Stimulated activated CD8-positive, alpha-beta memory T cell treated with anti-CD3 and anti-CD28 coated beads, Interleukin-7, amount 100 ng/mL, for 4 hours (primary cell): ENCODE measurements at places on chromosomes 12 and 14.

GRCh38 chr12:129028844-129029243 is 175.6 kb downstream of the GLT1D1 start:
- DNase-seq: no peak

DNA sequence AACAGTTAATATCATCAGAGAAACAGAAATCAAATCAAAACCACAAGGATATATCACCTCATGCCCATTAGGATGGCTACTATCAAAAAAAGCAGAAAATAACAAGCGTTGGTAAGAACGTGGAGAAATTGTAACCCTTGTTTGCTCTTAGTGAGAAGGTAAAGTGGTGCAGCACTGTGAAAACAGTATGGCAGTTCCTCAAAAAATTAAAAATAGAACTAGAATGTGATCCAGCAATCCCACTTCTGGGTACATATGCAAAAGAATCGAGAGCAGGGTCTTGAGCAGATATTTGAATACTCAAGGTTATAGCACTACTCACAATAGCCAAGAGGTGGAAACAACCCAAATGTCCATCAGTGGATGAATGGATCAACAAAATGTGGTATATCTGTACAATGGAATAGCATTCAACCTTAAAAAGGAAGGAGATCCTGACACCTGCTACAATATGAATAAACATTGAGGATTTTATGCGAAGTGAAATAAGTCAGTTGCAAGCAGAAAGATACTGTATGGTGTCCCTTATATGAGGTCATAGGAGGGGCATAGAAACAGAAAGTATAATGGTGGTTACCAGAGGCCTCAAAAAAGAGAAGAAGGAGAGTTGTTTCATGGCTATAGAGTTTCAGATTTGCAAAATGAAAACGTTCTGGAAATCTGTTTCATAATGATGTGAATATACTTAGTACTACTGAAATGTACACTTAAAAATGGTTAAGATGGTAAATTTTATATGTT is 131.0 kb upstream of the EEA1 start:
- no peak for DNase-seq

DNA sequence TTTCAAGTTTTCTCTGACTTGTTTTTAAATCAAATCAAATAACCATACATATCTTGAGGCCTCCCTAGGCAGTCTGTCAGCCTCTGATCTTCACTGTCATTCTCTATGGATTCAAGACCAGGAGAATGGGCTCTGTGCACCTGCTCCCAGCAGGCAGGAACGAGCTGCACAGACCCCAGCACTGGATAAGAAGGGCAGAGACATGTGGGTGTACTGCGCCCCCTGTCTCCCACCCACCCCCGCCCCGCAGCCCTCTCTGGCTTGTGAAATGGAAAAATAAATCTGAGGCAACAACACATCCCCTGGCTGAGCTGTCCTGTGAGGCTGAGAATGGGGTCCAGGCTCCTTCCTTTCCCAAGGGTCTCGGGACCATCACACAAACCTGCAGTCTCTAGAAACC is 26.3 kb downstream of the CLMN start:
- no peak for DNase-seq

DNA sequence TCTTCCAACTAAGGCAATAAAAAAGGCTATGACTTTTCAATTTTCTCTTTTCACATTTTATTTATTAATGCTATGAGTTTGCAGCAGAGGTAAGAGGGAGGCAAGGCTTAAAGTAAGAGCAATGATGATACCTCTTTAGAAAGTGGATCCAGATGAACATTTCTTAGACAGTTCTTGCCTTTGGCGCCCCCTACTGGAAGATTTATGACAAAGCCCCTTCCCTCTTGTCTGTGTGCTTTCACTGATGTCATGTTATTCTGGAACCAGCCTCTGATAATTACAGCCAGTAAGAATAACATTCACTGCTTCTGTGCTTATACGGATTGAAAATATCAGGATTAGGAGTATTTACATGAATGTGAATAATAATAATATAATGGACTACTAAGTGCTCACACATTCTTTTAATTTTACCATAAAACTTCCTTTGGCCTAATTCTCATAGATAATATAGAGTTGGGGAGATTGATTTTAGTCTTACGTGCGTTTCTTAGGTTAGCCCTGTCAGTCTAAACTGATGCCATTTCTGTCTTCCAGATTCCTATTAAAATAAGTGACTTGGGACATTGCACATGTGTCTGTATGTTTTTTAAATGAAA is 1929.9 kb upstream of the SEL1L start:
- no peak for DNase-seq

GRCh38 chr12:93603762-93604161 is 31.3 kb downstream of the SOCS2 start:
- DNase-seq: no peak

- no peak for DNase-seq
Observed at GRCh38 chr12:130989391-130989790, 35.7 kb downstream of the ADGRD1 start.

DNA sequence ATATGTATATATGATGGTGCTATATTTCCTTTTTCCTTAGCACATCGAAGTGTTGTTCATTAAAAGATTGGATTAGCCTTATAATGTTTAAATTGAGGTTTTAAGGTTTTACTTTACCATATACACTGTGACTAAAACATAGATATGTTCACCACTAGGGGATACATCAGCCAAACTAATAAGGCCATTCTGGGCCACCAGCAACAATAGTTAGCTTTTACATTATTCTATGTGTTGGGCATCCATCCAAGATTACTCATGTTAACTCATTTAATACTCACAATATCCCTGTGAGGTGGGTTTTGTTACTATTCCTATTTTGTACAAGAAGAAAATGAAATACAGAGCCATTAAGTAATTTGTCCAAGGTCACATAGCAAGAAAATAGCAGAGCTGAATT is 202.6 kb upstream of the AVPR1A start:
- no peak for DNase-seq

DNA sequence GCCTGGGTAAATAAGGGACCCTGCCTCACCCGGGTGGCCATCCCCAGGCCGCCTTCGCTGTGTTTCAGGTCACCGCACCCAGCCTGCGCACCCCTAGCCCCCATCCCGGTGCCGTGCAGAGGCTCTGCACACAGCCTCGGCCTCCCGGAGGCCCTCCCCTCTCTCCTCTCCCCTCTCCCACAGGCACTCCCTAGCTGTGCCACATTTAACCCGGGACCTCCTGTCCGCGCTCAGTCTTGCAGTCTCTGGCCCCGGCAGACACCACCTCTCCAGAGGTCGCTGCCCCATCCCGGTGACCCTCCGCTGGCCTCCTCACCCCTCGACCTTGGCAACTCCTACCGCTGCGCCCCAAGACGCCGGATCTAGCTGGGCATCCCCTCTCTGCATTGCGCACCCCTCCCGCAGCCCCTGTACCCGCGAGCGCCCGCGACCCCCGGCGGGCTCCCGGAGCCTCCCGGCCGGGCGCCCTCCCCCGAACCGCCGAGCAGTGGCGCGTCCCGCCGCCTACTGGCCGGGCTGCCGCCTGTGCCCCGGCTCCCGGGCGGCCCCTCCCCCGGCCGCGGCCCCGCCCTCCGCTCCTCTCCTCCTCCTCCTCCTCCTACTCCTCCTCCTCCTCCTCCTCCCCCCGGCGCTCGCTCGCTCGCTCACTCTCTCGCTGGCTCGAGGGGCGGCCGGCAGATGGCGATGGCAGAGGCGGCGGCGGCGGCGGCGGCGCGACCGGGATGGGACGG is 120.7 kb downstream of the AACS start:
- peak; percentile 3 for DNase-seq

GRCh38 chr12:104746467-104747088 is 211.5 kb downstream of the SLC41A2 start:
- DNase-seq: no peak

- no peak for DNase-seq
Observed at GRCh38 chr12:86292480-86292879, 36.3 kb upstream of the MGAT4C start.

GRCh38 chr12:47102845-47103651 is 23.3 kb upstream of the AMIGO2 start:
- no peak for DNase-seq

GRCh38 chr14:71833476-71833875 is 98.8 kb upstream of the RGS6 start:
- DNase-seq: no peak

DNA sequence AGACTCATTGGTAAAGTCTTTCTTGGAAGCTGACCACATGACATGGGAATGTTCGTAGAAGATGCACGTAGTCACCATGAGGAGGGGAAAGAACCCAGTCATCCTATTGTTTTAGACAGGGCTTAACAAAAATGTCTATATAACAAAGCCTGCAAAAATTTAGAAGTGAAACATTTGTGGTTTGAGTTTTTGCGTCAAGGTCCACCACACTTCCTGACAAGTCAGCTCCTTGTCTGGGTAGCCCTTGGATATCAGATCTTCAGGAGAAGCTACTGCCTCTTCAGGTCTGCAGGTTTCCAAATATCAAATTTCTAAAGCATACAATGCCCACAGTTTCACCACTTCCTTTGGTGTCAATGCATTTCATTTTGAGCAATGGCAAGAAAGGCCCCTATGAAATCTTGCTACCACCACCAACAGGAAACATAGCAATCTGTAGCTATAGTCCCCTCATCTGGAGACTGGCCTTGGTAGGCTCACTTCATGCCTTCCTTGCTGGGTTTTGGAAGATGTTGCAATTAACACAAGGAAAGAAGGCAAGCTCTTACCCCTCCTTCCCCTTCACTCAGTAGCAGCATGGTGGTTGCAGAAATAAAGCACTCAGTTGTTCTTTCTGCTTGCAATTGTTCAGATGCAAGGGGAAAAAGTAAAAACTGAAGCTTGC is 235.2 kb downstream of the PCNX1 start:
- no peak for DNase-seq

DNA sequence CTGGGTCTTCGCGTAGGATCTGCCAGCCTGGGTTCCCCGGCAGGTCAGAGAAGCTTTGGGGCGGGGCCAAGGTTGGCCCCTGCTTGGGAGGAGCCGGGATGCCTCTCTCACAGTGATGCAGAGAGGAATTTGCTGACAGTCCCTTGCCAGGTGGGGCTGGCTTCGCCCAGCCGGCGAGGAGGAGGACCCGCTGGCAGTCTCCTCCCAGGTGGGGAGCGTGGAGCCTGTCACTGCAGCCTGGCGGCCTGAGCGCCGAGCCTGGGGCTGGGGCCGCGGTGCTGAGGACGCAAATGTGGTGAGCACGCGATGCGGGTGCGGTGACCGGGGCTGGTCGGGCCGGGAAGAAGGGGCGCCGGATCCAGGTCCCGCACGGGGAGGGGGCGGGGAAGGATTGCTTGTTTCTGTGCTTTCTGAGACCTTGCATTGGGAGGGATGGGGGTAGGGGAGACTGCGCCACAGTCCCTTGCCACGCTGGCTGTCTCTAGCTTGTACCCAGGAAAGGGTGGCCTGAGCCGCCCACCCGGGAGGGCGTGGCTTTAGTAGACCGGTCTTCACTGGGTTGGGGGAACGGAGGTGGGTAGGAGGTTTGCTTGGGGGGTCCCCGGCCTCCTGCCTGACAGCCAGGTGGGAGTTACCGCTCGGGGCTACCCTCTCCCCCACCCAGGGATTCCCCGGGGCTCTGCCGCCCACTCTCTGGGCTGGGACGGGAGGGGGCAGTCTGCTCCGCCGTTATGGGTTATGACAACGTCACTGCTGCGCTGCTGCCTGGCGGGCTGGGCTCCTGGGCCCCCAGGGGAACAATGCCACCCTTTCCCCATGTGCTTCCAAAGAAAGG is at the start of gene TMEM63C:
Gene TMEM63C (plus strand): TSS at position 196 of the 835 bp plus-strand sequence. CDS start 37,016 bp downstream, outside the sequence.
- peak; percentile 23 for DNase-seq

DNA sequence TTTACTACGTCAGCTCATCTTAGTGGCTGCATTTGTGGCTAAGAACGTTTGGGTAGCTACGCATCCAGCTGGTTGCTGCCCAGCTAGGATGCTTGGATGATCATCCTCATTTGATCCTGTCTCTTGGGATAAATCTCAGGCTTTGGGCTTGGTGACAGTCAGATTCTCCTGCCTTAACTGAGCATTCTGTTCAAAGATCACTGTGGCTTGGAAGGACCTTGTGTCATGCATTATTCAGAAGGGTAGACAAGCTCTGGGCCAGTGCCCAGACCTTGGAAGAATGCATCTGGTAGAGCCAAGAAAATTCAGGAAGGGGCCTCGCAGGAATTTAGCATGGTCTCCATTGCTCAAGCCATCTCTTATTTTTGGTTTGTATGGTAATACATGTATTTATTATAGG is 188.4 kb downstream of the NRXN3 start:
- DNase-seq: no peak

DNA sequence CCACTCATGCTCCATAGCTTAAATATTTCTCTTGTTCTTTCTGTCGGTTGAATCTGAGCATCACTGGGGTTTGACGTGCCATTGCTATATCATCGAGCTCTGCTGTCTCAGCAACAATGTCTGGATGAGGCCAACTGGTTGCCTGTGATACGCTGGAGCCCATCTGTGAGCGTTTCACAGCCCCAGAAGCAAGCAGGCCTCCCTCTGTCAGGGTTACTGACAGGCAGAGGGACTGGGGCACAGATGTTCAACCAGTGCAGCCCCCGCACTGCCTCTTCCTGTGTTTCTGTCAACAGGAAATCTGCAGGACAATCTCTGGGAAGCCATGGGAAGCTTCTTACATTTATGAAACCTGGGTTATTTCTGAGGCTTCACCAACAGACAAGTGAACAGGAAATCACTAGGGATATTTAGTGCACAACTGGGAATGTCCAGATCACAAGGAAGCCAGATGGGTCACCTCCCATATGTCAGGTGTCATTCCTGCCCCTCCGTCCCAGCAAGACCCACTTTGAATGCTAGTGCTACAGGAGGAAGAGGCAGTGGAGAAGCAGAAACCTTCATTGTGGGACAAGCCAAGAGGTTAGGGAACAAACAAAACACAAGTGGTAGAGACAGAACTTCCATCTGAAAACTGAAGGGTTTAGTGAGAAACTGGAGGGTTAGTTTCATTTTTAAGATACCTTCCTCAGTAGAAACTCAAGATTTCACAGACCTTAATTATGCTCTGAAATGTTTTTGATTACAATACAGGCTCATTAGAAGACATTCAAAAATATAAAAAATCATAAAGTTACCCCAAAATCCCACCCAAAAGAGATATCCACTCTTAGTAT is 24.1 kb downstream of the DMAC2L start:
- DNase-seq: no peak

- no peak for DNase-seq
Observed at GRCh38 chr12:56699020-56699661, 11.1 kb upstream of the PTGES3 start.

- DNase-seq: no peak
Observed at GRCh38 chr14:70188659-70189455, at the start of gene SLC8A3. Gene SLC8A3 (minus strand): TSS chr14:70188951. CDS start chr14:70168422, 20,529 bp downstream.

DNA sequence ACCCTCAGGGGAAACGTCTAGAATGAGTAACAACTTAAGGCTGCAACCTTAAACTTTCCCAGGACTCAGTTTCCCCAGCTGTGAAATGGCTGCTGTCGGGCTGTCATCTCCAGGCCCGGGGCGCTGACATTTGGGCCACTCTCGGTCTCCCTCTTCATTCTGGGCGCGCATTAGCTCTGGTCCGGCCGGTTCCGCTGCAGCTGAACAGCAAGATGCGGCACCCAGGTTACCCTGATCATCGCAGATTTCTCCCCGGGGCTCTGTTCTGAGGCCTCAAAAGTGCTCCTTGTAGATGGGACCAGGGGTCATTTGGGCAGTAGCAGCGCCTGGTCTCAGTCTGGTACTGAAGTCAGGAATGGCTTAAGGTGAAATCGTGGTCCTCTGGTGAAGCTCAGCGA is 890 bp upstream of the BCL7A start:
- no peak for DNase-seq
